ENCODE measurements at places on chromosomes 13 and 19.
A peak's percentile ranks its signal among the peaks of the same experiment; 100 is the strongest.

DNA sequence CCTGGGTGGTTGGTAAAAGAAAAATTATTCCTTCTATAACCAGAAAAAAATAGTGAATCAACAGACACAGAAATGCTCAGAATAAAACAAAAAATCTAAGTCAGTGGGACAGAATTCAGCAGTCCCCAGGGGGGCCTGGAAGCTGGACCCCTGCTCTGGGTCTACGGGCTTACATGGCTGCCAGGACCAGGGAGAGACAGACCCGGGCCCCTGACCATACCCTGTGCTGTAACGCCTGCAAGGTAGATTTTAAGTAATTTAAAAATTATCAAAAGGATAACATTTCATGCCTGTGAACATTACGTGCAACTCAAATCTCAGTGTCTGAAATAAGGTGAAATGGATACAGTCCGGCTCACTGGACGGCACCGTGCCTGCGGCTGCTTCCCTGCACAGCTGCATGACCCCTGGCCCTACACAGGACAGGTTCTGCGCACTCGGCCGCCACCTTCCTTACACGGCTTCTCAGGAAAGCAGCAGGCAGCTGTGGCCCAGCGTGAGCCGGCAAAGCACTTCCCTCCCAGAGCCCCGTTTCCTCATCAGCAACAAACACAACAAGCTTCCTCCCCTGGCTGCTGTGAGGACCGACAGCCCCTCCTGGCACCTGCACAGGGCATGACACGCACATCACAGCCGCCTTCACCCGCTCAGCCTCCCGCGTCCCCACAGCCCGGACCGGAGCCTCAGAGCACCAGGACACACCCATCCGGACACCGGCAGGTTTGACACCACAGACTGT is 22.2 kb downstream of the RASA3 start:
- peak; percentile 69 for DNase-seq

DNA sequence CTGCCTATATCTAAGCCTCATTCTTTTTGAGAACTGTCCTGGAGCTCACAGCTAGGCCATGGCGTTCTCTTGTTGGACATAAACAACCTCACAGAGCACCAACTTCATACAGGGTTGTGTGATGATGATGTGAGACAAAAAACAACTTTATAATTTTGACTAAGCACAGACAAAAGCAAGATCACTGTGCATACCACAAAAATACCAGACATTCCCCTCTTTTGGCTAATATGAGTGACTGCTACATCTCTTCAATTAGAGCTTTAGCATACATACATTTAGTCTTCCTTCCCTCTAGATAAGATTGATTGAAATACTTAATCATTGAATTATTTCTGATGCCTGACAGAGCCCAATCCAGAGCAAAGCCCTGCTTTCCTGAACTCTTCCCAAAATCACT is 8.3 kb downstream of the MAB21L1 start:
- DNase-seq: no peak

DNA sequence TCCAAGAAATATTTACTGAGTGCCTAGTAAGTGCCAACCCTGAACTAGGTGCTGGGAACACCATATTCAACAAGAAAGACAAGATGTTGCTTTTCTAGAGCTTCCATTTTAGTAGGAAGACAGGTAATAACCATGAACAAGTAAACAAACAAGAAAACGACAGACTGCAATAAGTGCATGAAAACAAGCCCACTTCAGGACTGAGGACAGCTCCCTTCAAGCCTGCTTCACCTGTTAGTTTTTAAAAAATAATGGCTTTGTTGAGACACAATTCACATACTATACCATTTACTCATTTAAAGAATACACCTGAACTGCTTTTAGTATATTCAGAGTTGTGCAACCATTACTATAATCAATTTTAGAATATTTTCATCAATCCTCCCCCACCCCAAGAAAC is 30.4 kb downstream of the CYP4F22 start:
- no peak for DNase-seq

- no peak for DNase-seq
These were observed 1.3 kb downstream of the GNG8 start for GRCh38 chr19:46634656-46635218.

GRCh38 chr13:109998684-109999533 is 212.5 kb upstream of the IRS2 start:
- no peak for DNase-seq
